Stimulated activated CD4-positive, alpha-beta T cell treated with anti-CD3 and anti-CD28 coated beads, Interleukin-12 subunit alpha, Interleukin-12 subunit beta, amount 100 ng/mL, for 48 hours (primary cell): ENCODE measurements at places on chromosomes 4 and X.

- DNase-seq = no peak
Measured at GRCh38 chrX:72584163-72584562, 11.5 kb upstream of the HDAC8 start.

DNA sequence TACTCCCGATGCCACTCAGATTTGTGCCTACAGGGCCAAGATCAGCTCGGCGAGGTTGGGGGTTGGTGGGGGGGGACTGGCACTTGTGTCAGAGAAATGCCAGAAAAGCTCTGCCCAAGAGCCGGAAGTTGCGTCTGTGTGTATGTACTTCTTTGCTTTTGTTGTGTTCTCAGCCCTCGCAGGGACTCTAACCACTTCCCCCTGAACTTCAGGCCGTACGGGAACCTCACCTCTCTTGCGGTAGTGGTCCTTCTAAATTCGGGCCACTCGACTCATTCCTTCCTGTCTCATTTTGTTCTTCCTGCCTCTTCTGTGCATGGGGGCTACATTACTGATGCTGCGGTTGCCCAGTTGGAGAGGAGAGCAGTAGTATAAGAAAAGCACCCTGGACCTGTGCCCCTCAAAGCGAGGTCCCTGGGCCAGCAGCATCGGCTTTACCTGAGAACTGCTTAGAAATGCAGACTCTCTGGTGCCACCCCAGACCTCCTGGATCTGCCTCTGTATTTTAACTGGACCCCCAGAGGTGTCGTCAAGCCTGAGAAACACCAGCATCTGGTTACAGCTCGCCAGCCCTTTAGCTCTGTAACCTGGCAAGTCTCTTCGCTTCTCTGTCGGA lies 146.3 kb upstream of the RPS6KA3 start:
- peak; percentile 11 for DNase-seq

DNA sequence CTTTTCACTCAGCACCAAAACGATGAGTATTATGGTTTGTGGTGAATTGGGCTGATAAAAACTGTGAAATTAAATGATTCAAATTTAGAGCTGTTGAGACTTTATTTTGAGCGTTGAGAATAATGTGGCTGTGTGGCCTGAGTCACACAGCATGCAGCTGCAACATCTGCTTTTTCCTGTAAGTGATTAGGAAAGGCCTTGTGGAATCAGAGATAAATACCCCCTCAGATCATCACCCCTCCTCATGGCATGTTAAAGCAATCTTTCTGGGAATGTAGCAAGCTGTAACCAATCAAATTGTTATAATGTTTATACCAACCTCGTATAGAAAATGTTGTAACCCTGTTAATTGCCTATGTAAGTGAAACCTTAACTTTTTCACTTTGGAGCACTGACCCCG lies 90.0 kb upstream of the GRPR start:
- no peak for DNase-seq

- DNase-seq = no peak
Measured at GRCh38 chrX:136030303-136031191, 45.3 kb downstream of the SLC9A6 start.

- no peak for DNase-seq
Measured at GRCh38 chr4:33453436-33453835, 2733.3 kb downstream of the PCDH7 start.

- DNase-seq = no peak
Measured at GRCh38 chr4:13872155-13872554, 244.6 kb upstream of the BOD1L1 start.

DNA sequence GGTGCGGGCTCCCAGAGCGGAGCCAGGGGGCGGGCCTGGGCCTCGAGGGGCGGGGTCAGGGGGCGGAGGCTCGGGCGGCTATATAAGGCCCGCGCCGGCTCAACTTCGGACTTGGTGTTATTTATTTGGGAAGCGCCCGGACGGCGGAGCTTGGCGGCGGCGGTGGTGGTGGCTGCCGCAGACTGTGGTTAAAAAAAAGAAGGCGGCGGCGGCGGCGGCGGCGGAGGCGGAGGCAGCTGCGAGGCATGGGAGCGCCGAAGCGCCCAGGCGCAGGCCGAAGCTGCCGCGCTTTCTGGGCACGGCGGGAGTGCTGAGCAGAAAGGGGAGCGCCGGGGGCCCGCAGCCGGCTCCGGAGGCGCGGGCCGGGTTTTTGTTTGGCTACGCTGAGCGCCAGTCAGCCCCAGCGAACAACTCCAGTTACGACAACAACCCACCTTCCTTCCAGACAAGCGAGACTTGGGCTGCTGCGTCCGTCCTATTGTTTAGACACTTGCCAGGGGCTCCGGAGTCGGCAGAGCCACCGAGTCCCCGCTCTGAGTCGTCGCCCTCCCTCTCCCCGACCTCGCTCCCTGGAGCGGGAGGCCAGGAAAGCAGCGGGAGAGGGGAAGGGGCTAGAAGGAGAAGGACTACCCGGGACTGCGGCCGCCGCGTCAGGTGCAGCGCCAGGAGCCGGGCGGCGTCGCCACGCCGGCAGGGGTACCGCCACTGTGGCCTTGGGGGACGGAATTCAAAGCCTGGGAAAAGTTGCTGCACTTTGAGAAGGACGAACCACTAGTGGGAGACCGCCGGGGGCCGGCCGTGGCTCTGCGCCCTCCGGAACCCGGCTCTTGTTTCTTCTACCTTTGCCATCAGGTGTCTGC lies at the start of gene SLIT2:
TSS of gene SLIT2 (plus strand) at position 110 of the 860 bp plus-strand sequence. CDS start 1,911 bp downstream, outside the sequence.
- no peak for DNase-seq

DNA sequence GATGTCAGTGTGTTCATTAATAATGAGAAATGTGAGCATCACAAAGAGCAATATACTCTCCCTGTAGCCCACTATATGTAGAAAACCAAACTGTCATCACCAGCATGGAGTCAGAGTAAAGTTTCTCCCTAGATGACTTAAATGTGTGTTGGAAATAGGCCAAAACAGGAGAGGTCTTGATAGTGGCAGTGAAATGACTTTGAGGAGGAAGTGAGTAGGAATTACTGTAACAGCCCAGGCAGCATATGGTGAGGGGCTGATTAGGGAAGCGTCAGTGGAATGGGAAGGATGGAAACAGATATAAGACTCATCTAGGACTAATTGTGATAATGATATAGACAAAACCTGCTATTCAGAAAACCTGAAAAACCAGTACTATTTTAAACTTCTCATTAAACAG lies 83.9 kb downstream of the ATXN3L start:
- no peak for DNase-seq

DNA sequence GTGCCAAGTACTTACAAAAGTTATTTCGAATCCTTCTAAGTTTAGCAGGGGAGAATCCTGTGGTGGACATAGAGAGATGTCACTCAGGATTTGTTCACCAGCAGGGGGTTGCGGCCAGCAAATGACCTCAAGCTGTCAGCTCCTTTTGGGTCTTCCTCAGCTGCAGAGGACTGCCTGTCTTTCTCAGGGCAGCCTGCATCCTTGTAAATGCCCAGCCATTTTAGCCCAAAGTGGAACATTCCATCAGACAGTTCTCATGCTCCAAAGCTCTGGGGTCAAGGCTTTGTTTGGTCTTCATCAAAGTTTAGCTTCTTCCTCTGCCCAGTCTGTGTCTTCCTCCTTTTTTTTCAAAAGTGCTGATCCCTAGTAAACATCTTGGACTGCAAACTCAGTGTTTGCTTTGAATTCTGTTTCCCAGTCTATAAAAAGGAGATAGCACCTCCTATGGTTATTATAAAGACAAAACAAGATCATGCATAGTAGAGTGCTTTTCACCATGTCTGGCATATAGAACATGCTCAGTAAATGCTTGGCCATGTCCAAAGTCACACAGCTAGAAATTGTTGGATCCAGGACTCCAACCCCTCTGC lies 156.4 kb upstream of the GATB start:
- no peak for DNase-seq

- DNase-seq = no peak
Measured at GRCh38 chr4:17280261-17281018, 231.4 kb downstream of the QDPR start.

- no peak for DNase-seq
Measured at GRCh38 chrX:22373766-22374165, 101.1 kb downstream of the CBLL2 start.

- DNase-seq = no peak
Measured at GRCh38 chrX:15293451-15293850, 22.0 kb downstream of the ASB11 start.

DNA sequence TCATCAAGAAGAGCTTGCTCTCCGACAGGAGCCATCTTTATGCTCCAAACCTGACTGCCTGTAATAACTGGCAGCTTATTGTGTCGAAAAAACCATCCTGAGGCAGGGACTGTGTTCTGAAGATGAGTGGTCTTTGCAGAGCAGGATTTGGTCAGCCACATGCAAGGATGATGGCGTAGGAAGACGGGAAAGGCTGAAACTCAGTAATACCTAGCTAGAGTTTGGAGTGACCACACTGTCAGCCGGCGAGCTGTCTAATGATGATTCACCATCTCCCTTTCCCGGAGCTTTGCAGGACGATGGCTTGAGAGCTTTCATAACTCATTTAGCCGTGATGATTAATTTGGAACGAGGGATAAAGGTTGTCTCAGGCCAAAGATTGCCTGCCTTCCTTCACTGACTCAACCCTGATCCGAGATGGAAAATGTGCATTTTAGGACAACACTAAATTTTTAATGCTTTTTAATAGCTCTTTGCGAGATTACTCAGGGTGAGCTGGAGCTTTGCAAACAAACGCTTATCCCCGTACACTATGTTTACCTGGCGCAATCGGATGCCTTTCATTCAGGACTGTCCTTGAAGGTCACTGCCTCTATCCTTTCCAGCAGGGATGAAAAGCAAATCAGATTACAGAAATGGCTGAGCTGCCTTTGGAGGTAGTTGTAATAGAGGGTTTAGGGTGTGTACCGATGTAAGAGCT lies 288.5 kb downstream of the ASMT start:
- DNase-seq = no peak

- peak; percentile 37 for DNase-seq
Measured at GRCh38 chrX:13658602-13659001, 5.7 kb downstream of the TCEANC start.

GRCh38 chr4:11069083-11069482 lies 359.6 kb downstream of the HS3ST1 start:
- DNase-seq = no peak

DNA sequence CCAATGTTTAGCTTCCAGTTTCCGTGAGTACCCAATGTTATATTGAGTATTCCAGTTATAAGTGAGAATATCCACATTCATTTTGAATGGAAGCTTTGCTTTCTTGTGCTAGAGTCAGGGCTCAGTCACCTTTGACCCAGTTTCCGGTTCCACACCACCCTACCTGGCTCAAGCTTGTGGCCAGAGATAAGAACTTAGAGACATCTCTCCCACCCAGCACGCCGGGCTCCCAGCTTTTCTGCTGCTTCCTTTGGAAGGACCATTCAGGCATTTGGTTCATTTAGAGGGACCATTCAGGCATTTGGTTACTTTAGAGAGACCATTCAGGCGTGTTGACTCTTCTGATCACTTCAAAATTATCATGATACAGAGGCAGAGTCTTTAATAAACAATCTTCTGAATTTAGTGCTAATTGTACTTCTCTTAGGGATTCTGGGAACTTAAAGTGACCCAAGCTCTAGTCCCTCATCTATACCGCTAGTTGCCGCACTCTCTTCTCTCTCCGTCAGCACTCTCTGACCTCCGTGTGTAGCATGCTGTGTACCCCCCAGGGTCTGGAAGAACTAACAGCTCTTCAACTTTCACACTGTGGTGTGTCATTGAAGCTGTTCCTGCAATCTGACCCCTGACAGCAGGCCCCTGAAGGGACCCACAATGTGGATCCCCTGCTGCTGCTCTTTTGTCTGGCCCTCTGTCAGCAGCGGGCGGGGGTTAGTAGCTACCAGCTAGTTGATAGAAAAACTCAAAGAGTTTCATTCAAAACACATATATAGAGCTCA lies 943.1 kb downstream of the ARAP2 start:
- no peak for DNase-seq

GRCh38 chr4:130186931-130187330 lies 1091.0 kb downstream of the C4orf33 start:
- DNase-seq = no peak

DNA sequence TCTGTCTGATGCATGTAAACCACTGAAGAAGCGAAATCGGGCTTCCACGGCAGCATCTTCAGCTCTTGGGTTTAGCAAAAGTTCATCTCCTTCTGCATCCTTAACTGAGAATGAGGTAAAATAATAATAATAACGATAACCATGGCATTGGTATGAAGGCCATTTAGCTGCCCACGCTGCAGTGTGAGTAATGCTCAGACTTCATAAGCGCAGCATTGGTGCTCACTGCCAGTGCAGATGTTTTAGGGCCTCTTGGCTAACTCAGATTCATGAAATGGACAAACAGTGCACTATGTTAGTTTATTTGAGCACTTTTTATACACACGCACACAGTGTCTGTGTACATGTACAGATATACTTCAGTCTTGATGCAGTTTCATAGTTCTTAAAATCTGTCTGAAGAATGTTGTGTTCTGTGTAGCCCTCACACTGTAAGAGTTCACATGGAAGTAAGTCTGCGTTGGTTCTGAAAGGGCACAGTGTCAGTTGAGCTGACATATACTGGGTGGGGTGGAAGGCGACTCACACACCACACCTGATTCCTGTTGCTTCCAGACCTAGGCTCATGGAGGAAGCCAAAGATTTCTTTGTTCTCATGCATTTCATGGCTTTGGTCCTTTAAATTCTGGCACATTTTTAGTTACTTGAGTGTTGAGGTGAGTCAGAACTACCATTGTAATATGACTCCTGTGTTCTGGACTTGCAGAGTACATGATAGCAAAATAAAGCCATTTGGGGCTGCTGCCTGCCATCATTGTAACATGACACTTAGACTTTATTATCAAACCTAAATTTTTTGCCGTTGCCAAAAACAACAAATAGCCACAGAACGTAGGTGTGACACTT lies 68.7 kb downstream of the NSD2 start:
- no peak for DNase-seq
